ENCODE measurements at places on chromosomes 3 and 15. TPM values are rescaled to one million over a fixed set of nuclear protein-coding genes. Genes with fewer than 3 reads are reported as not detected.

GRCh38 chr3:59555593-59556315 is 505.9 kb upstream of the CFAP20DC start:
- no peaks in the 10 kb centered on the region for H3K4me1 ChIP-seq
- no peak overlapping the region for H3K4me3 ChIP-seq
- no peak overlapping the region for H3K27ac ChIP-seq
- no peaks in the 10 kb centered on the region for H3K36me3 ChIP-seq

- peaks cover 3% of the 10 kb centered on the region for H3K4me1 ChIP-seq
- no peaks in the 10 kb centered on the region for H3K36me3 ChIP-seq
- no peak overlapping the region for H3K4me3 ChIP-seq
Measured at GRCh38 chr3:161415506-161416231, 44.4 kb upstream of the SPTSSB start.

Gene TMEM266
- total RNA-seq = 2.5 TPM

DNA sequence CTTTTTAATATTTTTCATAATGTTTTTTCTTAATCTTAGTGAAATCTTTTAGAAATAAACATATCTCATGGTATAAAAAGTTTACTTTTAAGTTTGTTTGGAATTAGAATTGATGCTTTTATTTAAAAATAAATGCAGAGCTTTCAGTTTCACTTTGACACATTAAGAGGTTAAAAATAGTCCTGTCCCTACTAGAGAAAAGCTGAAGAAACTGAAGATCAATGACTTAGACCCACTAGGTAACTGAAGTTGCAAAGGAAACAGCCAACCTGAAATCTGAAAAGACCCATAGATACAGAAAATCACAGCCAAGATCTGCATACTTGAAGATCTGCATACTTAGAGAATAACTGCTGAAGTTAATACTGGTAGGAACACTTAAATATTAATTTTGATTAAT is 237.6 kb downstream of the RAP2B start:
- H3K27me3 ChIP-seq = no peaks in the 10 kb centered on the region
- H3K4me3 ChIP-seq = no peak overlapping the region
- no peaks in the 10 kb centered on the region for H3K4me1 ChIP-seq
- H3K27ac ChIP-seq = no peak overlapping the region

Gene AGBL1
- total RNA-seq = 6.5 TPM

GRCh38 chr3:74426571-74426970 is 187.9 kb downstream of the CNTN3 start:
- no peaks in the 10 kb centered on the region for H3K4me1 ChIP-seq
- DNase-seq = no peak
- H3K27me3 ChIP-seq = no peaks in the 10 kb centered on the region

- H3K36me3 ChIP-seq = no peaks in the 10 kb centered on the region
- no peak overlapping the region for H3K27ac ChIP-seq
- no peak overlapping the region for H3K4me3 ChIP-seq
- no peak for DNase-seq
- no peaks in the 10 kb centered on the region for H3K4me1 ChIP-seq
Measured at GRCh38 chr3:145798696-145799537, 362.1 kb downstream of the PLOD2 start.

Gene CYP11A1
- total RNA-seq = 1.1 TPM

Gene DISP2
- total RNA-seq = 6.5 TPM

GRCh38 chr15:45200799-45201556 is 13.2 kb upstream of the SHF start:
- no peaks in the 10 kb centered on the region for H3K36me3 ChIP-seq
- no peaks in the 10 kb centered on the region for H3K27me3 ChIP-seq
- peak overlapping the region; percentile 97 for H3K27ac ChIP-seq
- H3K4me3 ChIP-seq = peak overlapping the region; percentile 68
